ENCODE measurements at places on chromosomes 13 and 19. TPM values are rescaled to one million over a fixed set of nuclear protein-coding genes. Genes with fewer than 3 reads are reported as not detected.

The GPC5 gene
- not detected for total RNA-seq

The NCR1 gene
- not detected for total RNA-seq

The CD33 gene
- not detected for total RNA-seq

The VSTM1 gene
- total RNA-seq: not detected

The ZNF382 gene
- total RNA-seq: 12.9 TPM

The ATXN8OS gene
- total RNA-seq: not detected

The ACP7 gene
- under 0.01 TPM for total RNA-seq

The CTXN1 gene
- 2.5 TPM for total RNA-seq

The CYP2A6 gene
- total RNA-seq: not detected

The DCLK1 gene
- total RNA-seq: 19.5 TPM

The CCNA1 gene
- total RNA-seq: 0.83 TPM

The GFY gene
- total RNA-seq: not detected

The ZNF675 gene
- 6.7 TPM for total RNA-seq

The DKKL1 gene
- 0.44 TPM for total RNA-seq

The DACT3 gene
- 15.5 TPM for total RNA-seq

The VAV1 gene
- total RNA-seq: not detected

The ZNF492 gene
- total RNA-seq: 0.17 TPM

The TBXA2R gene
- total RNA-seq: 2.9 TPM

The FCHO1 gene
- 0.29 TPM for total RNA-seq

The KLK1 gene
- total RNA-seq: not detected

The ZNF530 gene
- 4.2 TPM for total RNA-seq

The ABHD8 gene
- 21.0 TPM for total RNA-seq

The EPS8L1 gene
- total RNA-seq: 0.99 TPM

The CGB1 gene
- not detected for total RNA-seq

The MEIS3 gene
- 61.9 TPM for total RNA-seq

The KCNJ14 gene
- total RNA-seq: 1.2 TPM

The ZNF577 gene
- 8.3 TPM for total RNA-seq

The PSG1 gene
- 0.58 TPM for total RNA-seq

The NAT14 gene
- 20.8 TPM for total RNA-seq

The TMEM59L gene
- 4.6 TPM for total RNA-seq

The SIGLEC5 gene
- total RNA-seq: not detected

The PTH2 gene
- not detected for total RNA-seq

The RNF17 gene
- total RNA-seq: 0.17 TPM

The HSH2D gene
- total RNA-seq: not detected

The SYNE4 gene
- 0.50 TPM for total RNA-seq

The TTC9B gene
- 0.17 TPM for total RNA-seq

The HIF3A gene
- 7.6 TPM for total RNA-seq

The NLRP4 gene
- total RNA-seq: not detected

The ZNF701 gene
- 14.1 TPM for total RNA-seq

The MBD3L3 gene
- not detected for total RNA-seq

The KMT5C gene
- 10.1 TPM for total RNA-seq

The TRIP10 gene
- 57.6 TPM for total RNA-seq

The MCEMP1 gene
- total RNA-seq: not detected

The CABP5 gene
- total RNA-seq: not detected

The IGSF23 gene
- total RNA-seq: 0.17 TPM

The CLC gene
- total RNA-seq: not detected

The TDRD12 gene
- under 0.01 TPM for total RNA-seq

The ZNF793 gene
- 2.2 TPM for total RNA-seq

The KLK6 gene
- total RNA-seq: not detected

The RNF113B gene
- not detected for total RNA-seq

The PDCD2L gene
- total RNA-seq: 12.7 TPM

The ZSCAN4 gene
- not detected for total RNA-seq

The DIRAS1 gene
- 12.4 TPM for total RNA-seq

The ZNF93 gene
- 5.1 TPM for total RNA-seq

The C13orf46 gene
- 0.50 TPM for total RNA-seq

The FBXW9 gene
- total RNA-seq: 4.6 TPM

The MIR17HG gene
- total RNA-seq: 1.7 TPM

The ZNF426 gene
- total RNA-seq: 32.7 TPM

The CBARP gene
- total RNA-seq: 5.3 TPM

The KLK14 gene
- 0.17 TPM for total RNA-seq
